ENCODE measurements at places on chromosomes 11 and 22.

DNA sequence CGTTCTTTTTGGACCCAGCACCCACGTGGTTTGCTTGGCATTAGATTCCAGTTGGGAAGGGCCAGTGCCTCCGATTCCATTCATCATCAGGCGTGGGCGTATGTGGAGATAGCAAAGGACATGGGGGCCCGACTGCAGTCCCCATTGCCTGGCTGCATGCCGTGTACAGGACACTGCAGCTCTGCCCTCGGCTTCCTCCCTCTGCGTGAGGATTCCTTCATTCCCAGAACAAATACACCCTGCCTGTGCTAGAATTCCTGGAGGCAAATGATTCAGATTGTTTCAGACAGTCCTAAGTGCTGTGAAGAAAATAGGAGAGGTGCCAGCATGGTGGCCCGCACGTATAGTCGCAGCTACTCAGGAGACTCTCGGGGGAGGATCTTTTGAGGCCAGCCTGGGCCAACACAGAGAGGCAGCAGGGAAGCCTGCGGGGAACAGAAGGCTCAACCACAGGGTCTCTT lies 15.4 kb downstream of the DERL3 start:
- no peak for DNase-seq

GRCh38 chr11:79296141-79296540 lies 144.7 kb downstream of the TENM4 start:
- no peak for DNase-seq

- DNase-seq = no peak
These were observed 27.0 kb upstream of the SORL1-AS1 start for GRCh38 chr11:121479698-121480238.

GRCh38 chr11:22774716-22775115 lies 54.9 kb downstream of the SVIP start:
- DNase-seq = no peak

DNA sequence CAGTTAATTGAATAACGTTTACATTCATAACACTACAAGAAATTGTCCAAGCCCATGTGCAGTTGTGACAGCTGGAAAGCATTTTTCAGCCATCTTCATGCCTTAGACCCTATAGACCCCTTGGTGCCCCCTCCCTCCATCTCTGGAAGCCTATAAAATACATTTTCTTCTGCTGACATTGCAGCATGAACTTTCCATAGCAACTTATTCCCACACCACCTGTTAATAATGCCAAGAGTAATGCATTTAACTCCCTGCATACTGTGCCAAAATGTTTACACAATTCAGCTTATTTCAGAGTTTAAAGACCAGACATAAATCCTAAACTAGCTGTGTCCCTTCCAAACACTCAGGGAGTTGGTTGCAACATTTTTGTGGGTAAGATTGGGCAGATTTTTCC lies 143.0 kb upstream of the ARHGAP20 start:
- DNase-seq = no peak

GRCh38 chr11:35968386-35969088 lies 24.7 kb downstream of the LDLRAD3 start:
- no peak for DNase-seq

DNA sequence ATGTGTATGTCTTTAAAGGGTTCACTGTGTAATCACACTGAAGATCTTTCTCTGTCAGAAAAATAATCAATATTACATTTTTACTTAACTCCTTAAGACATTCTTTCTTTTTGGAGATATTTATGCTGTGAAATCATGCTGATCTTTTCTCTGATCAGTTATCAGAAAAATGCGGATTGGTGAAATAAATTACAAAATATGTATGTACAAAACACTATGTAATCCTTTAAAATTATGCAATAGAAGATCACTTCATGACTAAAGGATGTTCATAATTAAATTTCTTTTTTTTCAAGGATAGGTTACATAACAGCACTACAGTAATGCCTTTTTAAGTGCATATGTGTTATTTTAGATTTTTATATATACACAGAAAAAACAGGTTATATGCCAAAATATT lies 24.7 kb downstream of the BTBD10 start:
- DNase-seq = no peak

- no peak for DNase-seq
These were observed 51.6 kb downstream of the GRAMD1B start for GRCh38 chr11:123481640-123482039.

All from activated T-helper 1 cell treated with Interleukin-2 at 50 U/mL for 16 hours (primary cell).